BJ (cell line): ENCODE measurements at places on chromosomes 7 and 10. TPM values are rescaled to one million over a fixed set of nuclear protein-coding genes. Genes with fewer than 3 reads are reported as not detected.

GRCh38 chr10:50520115-50520514, 103.6 kb downstream of the SGMS1 start:
- DNase-seq, result no peak

DNA sequence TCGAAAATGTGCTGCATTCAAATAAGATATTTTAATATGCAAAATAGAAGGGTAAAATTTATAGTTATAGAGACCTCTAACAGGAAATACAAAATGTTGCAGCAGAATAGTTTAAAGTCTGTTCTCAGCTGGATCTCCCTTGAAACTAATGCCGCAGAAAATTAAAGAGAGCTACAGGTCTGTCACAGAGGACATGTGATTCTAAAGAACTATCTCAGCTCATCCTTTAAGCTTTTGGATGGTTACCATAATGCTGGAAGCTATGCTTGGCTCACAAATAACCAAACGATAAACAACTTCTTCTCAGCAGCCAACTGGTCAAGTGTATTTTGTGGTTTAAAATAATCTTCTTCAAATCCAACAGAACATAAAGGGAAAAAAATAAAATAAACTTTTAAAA, 353.0 kb downstream of the PARD3 start:
- DNase-seq, result no peak

GRCh38 chr10:51879238-51879637, 179.8 kb upstream of the CSTF2T start:
- DNase-seq, result peak; percentile 98

DNA sequence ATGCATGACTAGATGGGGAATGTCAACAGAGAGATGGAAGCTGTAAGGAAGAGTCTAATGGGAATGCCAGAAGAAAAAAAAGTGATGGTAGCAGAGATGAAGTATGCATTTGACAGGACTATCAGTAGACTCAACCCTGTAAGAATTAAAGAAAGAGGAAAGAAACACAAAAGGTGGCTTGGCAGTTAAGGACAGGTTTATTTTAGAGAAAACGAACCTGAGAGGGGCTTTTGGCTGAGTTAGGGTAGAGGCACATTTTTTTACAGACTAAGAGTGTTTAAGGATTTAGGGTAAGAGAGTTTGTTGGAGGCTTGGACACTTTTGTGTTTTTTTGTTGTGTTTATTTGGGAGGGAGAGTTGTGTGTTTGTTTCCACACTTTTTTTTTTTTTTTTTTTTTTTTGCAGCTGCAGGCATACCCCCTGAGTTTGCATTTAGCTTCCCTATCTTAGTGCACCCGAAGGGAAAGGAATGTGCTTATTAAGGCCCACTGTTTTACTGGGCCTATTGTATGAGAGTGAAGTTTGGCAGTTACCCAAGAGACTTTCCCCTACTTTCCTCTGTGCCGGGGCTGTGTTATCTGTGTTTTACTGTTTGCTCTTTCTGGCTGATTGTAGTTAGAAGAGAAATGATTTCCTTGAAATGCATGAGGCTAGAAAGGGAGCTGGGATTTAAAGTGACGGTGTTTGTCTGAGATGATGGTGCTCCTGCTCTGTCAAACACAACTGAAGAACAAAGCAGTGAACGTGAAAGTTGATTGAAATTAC, 32.0 kb downstream of the NPVF start:
- no peak for DNase-seq

- no peak for DNase-seq
Observed at GRCh38 chr7:20365486-20365885, 34.8 kb downstream of the ITGB8 start.

- DNase-seq, result no peak
Observed at GRCh38 chr7:31070991-31071644, 19.0 kb downstream of the ADCYAP1R1 start.

DNA sequence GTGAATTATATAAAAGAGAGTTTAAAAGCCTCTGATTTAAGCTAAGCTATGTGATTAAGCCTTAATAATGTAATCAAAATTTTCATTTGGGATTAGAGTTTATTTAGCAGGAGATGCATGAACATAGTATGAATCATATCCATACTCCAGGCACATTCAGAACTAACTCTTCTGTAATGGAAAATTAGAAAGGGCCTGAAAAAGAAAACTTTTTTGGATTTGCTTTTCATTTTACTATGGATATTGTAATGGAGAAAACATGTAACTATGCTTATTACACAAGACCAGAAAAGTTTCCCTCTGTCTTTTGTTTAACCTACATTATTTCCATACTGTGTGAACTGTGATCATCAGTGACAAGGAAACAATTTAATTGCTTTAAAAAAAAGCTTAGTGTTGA, 22.0 kb downstream of the TES start:
- DNase-seq, result no peak

Gene UROS
- polyA plus RNA-seq, result 56.6 and 61.0 TPM in 2 replicates

GRCh38 chr10:104580774-104581675, 60.1 kb upstream of the SORCS3 start:
- DNase-seq, result no peak

- no peak for DNase-seq
Observed at GRCh38 chr10:108454224-108454623, 1289.7 kb upstream of the SORCS1 start.

DNA sequence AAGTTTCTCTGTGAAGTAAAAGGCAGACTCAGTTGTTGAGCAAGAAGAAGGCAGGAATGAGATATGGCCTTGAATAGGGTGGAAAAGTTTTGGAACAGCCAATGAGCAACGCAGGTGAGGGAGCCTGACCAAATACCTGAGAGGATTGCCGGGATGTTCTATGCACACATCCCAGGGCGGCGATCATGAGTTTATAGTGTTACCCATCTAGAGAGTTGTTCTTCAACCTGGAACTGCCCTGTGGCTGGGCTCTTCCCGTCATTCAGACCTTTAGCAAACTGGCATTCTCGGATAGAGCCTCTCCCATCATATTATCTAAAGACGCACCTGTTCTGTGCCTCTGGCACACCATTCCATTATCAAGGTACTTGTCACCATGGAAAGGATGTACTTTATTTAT, 103.0 kb upstream of the KIF5B start:
- DNase-seq, result no peak

Gene ADAMTS14
- polyA plus RNA-seq, result 1.2 and 3.3 TPM in 2 replicates

Gene LIPN
- polyA plus RNA-seq, result not detected in 2 replicates

- no peak for DNase-seq
Observed at GRCh38 chr7:5214641-5215040, 24.6 kb downstream of the WIPI2 start.

Gene FRMD4A
- 21.1 and 31.6 TPM in 2 replicates for polyA plus RNA-seq

DNA sequence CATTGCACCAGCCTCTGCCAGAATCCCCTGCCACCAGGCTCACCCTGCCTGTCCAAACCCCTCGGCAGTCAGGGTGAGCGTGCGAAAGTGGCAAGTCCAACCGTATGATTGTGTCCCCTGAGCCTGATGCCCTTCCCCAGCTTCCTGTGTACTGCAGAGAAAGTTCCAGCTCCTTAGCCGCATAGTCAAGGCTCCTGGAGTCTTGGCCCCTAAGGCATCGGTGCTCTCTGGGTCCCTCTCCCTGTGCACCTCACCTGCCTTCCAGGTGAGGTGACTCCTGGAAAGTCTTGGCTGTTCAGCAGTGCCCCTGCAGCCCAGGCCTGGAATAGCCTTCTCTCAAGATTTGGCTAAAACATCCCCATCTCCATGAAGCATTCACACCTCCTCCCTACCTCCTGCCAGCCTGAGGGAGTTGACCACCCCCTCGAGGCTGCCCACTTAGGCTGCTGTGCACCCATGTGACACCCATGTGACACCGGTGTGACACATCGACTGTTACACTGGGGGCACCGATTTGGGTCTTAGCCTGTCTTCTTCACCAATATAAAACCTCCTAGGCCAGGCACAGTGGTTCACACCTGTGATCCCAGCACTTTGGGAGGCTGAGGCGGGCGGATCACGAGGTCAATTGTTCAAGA, 56.1 kb upstream of the ELN start:
- no peak for DNase-seq

Gene SLC13A1
- polyA plus RNA-seq, result not detected in 2 replicates

DNA sequence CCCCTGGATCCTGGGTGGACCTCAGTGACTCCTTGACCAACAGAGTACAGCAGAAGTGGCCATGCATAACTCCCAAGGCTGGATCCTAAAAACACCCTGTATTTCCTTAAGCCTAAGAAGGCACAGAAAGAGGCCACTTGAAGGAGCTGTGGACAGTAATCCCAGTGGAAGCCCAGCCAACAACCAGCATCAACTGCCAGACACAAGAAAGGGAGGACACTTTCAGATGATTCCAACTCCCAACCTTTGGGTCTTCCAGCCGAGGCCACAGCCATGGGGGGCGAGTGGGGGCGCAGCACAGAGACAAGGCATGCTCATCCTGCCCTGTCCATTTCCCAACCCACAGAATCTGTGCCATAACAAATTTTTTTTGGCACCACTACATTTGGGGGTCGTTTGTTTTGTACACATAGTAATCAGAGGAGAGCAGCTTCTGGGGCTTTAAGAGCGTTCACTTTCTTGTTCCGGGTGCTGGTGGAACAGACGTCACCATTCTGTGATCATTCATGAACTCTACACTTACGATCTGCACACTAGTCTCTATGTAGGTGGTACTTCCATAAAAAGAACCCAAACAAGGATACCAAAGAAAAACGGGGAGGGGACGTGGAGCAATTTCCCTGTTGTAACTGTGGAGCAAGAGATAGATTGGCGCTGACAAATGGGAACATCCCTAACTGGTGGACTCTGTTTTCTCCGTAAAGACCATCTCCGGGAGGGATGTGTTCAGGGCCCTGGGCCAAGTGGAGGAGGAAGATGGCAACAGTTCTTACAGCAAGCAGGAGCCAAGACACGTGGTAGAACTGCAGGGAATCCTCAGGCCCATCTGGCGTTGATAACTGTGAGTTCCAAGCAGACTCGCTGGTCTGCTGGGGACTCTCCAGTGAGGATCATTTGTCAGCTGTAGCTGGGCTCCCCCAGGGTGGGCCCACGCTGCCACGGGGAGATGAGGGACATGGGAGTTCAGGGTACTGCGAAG, 6.0 kb upstream of the SLC29A3 start:
- peak; percentile 37 for DNase-seq

GRCh38 chr10:26448706-26449435, 10.7 kb downstream of the APBB1IP start:
- no peak for DNase-seq
